ENCODE measurements at places on chromosomes 7 and 10.

DNA sequence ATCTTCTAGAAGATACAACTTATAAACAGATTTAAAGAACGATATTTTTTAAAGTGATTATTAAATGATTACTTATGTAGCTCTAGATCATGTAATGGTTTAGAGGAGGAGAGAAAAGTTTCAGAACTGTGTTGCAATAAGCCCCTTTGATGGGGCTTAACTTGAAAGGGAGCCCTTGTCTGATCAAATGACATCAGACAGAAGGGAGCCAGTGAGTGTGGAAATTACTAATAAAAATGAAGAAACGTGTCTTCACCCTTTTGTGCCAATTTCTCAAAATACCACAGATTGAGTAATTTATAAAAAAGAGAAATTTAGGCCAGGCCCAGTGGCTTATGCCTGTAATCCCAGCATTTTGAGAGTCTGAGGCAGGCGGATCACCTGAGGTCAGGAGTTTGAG, 318.2 kb downstream of the EXOC4 start:
- no peak for DNase-seq

DNA sequence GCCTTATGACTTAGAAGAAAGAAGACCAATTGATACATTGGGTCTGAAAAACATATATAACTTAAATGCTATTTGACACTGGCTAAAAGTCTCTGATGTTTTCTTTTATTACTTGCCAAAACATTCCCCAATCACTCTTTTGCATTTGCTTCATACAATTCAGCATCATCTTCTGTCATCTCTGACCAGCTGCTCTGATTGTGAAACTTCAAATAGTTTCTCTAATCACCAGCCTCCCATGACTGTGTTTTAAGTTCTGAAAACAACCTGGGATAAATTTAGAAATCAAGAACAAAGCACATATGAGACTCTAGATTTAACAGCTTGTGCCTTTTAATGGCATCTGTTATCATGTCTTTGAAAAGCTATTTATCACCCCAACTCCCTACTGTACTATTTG, 208.4 kb upstream of the KCND2 start:
- DNase-seq, result no peak

DNA sequence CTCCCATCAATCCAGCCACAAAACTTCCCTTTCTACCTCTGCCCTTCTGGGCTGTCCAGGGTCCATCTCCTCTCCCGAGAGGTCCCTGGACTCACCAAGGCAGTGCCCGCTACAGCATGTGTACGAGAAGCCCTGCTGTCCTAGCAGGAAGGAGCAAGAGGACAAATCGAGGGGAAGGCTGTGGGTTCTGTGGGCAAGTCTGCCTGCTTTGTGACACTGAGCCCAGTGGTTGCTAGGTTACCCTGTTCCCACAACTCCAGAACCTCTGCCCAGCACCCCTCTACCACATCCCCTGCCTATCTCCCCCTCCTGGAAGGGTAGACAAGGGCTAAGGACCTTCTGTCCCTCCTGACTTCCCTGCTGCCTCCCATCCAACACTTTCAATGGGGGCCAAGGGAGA, at the start of gene TBATA:
TSS of gene TBATA (minus strand) at position 188 of the 400 bp plus-strand sequence. CDS start 1,998 bp downstream, outside the sequence.
- no peak for DNase-seq

DNA sequence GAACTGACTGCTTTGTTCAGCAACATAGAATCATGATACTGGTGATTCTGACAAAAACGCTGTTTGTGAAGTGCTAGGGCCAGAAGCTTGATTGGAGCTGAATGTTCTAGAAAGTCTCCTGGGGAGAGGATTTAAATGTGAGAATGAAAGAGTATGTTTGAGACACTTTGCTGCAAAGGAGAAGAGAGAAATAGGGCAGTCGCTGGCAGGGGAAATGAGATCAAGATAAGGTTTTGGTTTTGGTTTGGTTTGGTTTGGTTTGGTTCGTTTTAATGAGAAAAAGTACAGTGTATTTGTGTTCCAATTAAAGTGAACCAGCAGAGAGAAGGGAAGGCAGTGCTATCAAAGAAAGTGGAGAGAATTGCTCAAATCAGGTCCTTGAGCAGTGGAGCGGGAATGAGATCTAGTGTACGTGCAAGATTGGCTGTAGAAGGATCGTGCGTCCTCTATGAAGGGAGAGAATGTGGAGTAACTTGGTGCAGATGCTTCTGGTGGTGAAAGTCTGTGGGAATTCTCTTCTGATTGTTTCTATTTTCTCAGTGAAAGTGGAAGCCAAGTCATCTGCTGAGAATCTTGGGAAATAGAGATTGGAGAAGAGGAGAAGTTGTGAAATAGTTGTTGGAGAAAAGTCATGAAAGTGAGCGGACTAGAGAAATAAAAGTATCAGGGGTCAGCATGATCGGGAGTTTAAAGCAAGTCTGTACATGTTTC, 270.5 kb downstream of the CCDC3 start:
- DNase-seq, result no peak

DNA sequence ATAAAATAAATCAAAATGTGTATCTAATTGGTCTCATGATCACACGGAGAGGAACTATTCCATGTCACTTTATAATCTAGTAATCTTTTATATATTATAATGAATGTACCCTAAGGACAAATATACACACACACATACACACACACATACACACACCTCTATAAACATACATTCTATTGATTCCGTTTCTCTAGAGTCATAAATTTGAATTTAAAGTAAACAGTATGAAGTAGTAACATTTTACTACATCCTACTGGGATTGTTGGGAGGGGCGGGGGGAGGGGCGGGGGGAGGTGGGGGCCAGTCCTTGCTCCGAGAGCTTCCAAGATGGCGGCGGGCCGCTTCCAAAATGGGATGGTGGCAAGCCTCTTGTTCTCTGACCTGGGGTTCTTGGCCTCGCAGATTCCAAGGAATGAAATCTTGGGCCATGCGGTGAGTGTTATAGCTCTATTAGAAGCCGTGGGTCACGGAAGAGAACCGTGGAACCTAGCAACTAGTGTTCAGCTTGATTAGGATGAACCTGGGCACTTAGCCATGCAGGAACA, 143.2 kb downstream of the REEP3 start:
- no peak for DNase-seq

- no peak for DNase-seq
Observed at GRCh38 chr7:10644849-10645248, 328.8 kb upstream of the PHF14 start.

GRCh38 chr7:136359333-136359903, 382.3 kb upstream of the MTPN start:
- no peak for DNase-seq

DNA sequence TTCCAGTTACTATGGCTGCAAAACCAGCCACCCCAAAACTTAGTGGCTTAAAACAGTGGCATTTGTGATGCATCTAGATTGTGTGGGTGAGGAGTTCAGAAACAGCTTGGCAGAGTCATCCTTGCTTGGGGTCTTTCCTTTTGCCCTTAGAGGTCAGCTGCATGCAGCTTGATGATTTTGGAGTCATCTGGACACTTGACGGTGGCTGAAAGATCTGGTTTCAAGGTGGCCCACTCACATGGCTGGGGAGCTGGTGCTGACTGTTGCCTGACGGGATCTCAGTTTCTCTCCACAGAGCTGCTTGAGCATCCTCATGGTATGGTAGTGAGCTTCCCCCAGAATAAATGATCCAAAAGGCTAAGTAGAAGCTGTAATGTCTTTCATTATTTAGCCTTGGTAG, 191.3 kb upstream of the GALNT17 start:
- DNase-seq, result no peak

DNA sequence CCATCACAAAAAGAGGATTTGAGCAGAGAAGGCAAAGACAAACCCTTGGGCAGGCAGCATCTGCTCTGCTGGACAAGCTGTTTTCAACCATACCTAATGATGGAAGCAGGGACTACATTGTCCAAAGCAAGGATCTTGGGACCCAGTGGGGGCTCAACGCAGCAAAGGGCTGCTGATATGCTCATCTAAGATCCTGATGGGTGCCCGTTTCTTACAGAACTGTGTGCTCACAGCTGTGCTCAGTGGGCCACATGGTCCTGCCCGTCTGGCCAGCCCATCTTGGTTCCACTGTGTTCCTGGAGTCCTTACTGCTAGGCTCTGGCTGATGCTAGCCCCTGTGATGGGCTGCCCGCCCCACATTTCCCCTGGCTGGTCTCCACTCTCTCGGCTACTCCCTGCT, 36.1 kb downstream of the GPRIN2 start:
- no peak for DNase-seq

All from NCI-H1092 (cell line).